ENCODE measurements at places on chromosomes 2 and 18.

- no peak for DNase-seq
Measured at GRCh38 chr18:63433334-63433866, 11.1 kb upstream of the VPS4B start.

DNA sequence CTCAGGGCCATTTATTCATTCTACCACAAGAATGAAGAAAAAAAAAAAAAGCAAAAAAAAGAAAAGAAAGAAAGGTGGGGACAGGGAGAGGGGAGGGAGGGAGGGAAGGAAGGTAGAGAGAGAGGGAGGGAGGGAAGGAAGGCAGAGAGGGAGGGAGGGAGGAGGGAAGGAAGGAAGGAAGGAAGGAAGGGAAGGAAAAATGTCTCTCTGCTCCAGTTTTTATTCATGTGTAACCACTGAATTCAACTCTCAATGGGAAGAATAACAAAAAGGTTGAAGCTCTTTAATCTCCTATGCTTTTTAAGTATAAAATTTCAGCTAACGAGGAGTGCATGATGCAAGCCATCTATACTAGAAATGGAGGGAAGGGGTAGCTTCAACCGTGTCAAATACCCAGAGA, 287.3 kb downstream of the MREG start:
- no peak for DNase-seq

GRCh38 chr2:201938156-201938775, 95.4 kb upstream of the FZD7 start:
- no peak for DNase-seq

DNA sequence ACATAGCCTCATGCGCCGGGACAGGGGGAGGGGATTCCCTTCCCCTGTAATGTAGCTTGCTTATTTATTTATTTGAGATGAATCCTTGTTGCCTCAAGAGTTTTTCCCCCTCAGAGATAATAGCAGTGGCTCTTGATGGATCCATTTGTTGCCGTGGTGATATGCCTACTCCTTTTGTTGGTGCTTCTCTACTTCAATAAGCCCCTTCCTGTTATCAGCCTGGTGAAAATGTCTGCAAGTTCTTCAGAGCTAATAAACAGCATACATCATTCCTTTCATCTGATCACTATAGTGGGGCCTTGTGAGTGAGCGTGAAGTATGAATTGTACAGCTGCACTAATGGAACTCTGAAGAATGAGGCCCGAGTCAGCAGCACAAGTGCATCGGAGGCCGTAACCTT, 19.4 kb downstream of the FZD5 start:
- DNase-seq, result no peak

DNA sequence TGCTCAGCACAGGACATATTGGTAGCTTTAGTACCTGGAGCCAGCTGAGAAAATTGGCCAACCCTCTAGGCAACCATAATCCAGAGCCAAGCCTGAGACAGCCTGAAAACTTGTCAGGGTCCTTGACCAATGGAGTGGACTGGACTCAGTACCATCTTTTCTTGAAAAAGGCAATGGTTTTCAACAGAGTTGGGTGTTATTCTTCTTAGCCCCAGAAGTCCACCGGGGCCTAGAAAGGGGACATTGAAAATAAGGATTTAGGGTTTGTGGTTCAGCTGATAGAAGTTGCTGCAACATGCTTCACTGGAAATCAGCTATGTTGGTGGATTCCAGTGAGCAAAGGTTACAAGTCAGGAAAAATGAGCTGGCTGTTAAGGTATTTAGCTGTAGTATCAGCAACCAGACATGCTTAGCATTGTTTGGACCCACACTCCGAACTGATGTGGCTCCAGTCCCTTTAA, 22.1 kb upstream of the CNOT11 start:
- no peak for DNase-seq

DNA sequence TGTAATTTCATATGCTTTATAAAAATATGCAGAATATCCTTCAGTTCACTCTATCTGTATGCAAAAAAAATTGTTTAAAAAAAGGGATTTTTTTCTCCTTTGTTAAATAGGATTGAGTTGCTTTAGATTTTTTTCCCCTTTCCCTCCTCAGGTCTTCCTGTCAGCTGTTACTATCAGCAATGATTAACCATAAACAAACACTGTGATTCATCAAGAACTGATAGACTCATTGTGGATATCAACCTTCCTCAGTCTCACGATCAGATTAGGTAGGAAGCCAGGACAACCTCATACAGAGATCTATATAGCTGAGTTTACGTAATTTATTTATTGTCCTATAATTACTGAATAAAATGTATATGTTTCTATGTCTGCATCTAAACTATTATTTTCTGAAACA, 2136.2 kb upstream of the CELF4 start:
- no peak for DNase-seq

GRCh38 chr2:235675678-235676535, 182.1 kb downstream of the AGAP1 start:
- no peak for DNase-seq

- DNase-seq, result no peak
Measured at GRCh38 chr2:234632527-234633391, 135.9 kb upstream of the ARL4C start.
